CD4-positive, alpha-beta T cell treated with Interleukin-2 at 100 ng/mL for 4 hours (primary cell): ENCODE measurements at places on chromosomes 4 and X.

GRCh38 chr4:122612540-122612939, 8.3 kb downstream of the IL21 start:
- no peak for DNase-seq

- no peak for DNase-seq
Measured at GRCh38 chr4:55385201-55385649, 10.5 kb upstream of the TMEM165 start.

GRCh38 chr4:102217775-102218355, 127.4 kb downstream of the SLC39A8 start:
- no peak for DNase-seq

GRCh38 chr4:175716961-175717360, 95.1 kb downstream of the GPM6A start:
- DNase-seq: no peak

DNA sequence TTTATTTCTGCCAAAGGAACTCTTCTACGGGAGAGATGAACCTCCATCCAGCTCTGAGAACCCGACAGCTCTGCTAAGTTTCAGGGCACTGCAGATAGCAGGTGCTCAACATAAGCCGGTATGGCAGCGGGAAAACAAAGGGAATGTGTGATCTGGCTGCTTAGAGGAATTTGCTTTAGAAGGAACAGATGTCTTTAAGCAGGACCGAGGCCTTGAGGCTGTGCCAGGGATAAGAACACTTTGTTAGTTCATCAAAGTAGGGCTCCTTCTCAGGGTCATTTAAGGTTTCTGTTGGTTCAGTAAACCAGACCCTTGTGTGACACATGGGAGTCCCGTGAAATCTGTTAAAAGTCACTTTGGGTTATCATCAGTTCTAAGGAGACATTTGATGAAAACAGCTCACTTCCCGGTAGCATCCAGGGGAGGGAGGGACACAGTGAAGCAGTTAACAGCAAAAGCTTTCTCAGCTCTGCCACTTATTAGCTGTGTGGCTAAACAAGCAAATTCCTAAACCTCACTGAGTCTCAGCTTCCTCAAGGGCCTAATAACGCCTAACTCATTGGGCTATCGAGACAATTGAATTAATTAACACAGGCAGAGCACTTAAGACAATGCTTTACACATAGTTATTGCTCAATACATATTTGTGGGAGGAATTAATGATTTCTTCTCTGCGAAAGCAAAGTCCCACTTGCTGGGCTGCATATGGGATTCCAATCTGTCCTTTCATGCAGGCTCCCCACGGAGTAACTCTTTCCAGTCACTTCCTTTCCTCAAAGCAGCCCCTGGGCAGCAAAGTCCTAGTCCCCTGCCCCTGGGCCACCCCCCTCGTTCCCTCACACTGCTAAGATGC, 2.9 kb upstream of the FTSJ1 start:
- DNase-seq: no peak
